NCI-H510A (cell line): ENCODE measurements at places on chromosomes 4 and X.

DNA sequence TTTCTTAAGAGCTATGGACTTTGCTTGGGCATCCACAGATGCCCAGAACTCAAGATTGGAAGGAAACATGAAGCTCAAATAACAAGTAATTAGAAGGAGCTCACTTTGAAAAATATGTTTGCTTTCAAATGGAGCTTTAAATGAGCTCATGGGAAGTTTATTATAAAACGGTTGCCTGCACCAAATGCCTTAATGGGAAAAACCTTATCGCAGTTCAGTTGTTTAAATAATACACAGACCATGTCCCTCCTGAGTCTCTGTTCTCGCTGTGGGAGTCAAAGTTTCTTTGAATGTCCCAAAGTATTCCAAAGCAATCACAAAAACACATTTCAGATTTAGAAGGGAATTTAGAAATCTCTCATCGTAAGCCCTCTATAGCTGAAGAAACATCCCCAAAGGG, 31.6 kb upstream of the STIM2 start:
- DNase-seq, result no peak

DNA sequence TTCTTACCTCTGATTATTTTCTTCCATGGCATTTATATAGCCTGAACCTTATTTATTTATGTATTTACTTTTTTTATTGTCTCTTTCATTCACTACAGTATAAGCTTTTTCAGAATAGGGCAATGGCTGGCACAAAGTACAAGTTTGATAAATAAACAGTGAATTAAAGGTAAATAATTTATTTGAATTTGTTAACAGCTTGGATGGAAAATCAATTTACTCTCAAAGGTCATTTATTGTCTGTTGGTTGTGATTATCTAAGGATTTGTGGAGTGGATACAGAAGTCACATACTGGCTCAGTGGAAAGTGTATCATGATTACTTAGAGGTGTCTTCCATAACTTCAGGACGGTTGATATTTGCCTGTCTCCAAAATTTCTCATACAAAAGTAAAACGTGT, 2472.9 kb downstream of the PCDH7 start:
- no peak for DNase-seq

- no peak for DNase-seq
Observed at GRCh38 chrX:139211568-139212182, 318.9 kb upstream of the F9 start.

- no peak for DNase-seq
Observed at GRCh38 chr4:41232406-41232805, 18.1 kb upstream of the APBB2 start.

DNA sequence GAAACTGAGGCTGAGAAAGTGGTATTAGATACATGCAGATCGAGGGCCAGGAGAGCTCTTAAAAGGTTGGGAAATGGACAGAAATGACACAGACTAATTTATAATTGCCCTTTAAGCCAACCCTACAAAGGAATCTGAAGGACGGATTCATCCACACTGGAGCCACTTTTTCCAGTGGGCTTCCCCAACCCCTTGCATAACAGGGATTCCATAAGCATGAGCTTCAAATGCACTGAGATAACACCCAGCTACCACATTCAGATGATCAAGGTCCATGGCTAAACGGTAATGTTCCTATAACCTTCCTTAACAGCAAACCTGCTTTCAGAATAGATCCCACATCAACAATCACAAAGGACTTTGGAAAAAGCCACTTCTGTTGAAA, 34.2 kb downstream of the PLAC1 start:
- DNase-seq, result no peak

DNA sequence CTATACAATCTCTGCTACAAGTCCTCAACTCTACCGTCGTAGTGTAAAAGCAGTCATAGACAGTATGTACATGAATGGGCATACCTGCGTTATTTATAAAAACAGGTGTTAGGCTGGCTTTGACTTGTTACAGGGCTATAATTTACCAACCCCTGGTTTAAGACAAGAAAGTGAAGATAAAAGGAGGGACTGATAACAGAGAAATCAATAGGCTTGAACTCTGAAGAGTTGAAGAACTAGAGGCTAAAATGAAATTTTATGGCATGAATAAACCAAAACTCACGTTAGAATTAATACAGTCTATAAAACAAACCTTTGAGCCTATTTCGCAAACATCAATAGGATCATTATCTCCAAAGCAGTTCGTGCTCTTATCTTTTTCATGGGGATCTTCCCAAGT, 36.2 kb downstream of the PPA2 start:
- no peak for DNase-seq

DNA sequence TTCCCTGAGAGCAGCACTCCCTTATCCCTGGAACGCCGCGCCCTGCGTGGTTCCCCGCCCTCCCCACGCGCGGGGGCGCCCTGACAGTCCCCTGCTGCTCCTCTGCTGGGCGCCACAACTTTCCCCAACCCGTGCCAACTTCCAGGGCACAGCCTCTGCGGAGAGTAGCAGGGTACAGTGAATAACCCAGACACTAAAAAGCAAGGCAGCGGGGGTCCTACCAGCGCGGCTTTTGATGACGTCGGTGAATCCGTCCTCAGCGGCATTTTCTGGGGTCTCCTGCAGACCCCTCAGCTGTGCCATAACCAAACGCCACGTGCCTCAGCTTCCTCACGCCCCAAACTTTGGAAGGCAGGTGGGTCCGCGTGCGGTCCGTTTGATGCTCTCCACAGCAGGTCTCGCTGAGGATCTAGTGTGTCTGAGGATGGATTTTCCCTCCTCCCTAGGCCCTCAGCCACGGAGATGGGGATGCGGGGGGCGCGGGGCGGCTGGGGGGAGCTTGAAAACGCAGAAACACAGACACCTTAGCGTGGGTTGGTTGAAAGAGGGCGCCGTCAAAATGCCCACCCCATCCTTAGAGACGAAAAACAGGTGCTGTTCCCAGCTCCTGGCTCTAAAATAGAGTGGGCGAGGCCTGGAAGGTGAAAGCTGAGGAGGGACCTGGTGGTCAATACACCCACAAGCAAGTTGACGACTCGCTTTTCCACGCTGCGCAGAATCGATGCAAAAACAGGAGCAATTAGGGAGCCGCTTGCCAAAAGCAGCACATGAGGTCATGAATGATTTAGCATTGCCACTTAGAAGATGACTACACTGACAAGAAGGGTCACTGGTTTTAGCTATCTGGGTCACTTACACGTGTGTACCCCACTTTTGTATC, 405.6 kb downstream of the FAM47A start:
- DNase-seq, result no peak

DNA sequence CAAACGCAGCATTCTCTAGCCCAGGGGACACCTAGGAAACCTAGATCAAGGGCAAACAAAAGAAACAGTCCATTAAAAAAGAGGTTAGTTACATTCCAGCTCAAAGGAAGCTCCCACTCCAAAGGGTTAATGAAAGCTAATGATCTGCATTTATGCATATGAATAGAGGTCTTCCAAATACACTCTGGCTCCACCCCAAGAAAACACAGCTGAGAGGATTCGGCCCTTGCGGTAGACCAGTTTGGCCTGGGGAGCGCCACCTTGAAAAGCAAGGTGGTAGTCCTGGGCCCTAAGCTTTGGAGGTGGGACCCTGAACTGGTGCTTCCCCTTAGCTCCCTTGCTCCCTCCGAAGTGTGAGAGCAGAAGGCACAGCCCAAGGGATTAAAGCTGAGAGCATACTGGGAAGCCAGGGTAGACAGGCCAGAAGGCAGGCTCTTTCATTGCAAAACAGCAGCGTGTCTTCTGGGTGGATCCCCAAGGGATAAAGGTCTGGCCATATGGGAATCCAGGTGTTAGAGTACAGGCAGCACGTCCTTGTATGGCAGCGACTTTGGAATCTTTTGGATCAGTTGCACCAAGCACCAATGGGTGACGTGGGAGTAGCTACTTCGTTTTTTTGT, 3.7 kb downstream of the GABRQ start:
- no peak for DNase-seq

GRCh38 chr4:94525993-94526728, 74.4 kb downstream of the PDLIM5 start:
- no peak for DNase-seq

- no peak for DNase-seq
Observed at GRCh38 chr4:2485956-2486355, 17.1 kb downstream of the RNF4 start.

- no peak for DNase-seq
Observed at GRCh38 chrX:74061879-74062278, 242.1 kb upstream of the ZCCHC13 start.

DNA sequence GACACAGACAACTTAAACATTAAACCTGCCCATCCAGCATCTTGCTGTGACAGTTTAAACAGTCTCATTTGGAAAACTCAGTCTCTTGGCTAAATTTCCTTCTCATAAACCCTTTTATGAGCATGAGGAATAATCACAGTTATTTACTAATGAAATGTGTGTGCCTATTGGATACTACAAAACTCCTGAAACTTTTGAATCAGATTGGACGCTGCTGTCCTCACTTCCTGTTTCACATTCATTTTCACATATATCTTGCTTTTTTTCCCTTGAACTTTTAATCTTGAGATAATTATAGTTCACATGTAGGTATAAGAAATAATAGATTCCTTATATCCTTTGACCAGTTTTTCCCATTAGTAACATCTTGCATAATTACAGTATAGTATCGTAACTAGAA, 111.7 kb downstream of the CDKL5 start:
- no peak for DNase-seq

DNA sequence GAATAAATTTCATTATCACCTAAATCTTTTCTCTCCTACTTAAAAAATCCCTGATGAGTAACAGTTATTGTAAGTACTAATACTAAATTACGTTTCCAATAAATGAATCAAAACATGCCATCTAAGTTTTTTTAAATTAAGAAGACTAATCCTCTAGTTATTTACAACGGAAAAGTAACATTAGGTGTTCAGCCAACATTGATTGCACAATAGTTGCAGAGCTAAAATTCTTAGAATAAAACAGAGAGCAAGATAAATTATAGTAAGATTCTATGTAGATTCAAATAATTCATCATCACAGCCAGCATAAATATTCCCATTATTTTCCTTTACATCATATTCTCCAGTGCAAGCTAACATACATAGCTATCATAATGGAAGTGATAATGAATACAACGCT, 139.2 kb downstream of the HDX start:
- no peak for DNase-seq

GRCh38 chr4:45550766-45551366, 573.0 kb downstream of the GABRG1 start:
- DNase-seq, result no peak

DNA sequence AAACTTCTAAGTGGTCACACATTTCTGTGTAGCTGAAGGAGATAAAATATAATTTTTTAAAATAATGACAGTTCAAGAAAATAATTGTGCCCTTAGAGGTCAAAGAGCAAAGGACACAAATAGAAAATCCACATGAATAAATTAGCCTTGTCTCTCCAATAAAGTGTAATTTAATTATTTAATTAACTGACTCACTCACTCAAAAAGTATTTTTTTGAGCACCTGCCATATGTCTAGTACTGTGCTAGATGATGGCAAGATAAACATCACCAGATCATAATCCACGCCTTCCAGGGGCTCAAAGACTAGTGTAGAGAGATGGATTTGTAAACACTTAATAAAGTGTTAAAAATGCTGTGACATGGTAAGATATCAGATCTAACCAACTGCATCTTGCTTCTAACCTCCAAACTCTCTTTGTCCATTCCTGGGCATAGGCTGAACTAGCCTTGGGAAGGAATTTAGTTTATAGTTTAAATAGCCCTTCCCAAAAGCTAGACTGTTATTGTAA, 112.5 kb downstream of the SCLT1 start:
- DNase-seq, result no peak

GRCh38 chr4:81429031-81429430, 42.7 kb downstream of the RASGEF1B start:
- no peak for DNase-seq

DNA sequence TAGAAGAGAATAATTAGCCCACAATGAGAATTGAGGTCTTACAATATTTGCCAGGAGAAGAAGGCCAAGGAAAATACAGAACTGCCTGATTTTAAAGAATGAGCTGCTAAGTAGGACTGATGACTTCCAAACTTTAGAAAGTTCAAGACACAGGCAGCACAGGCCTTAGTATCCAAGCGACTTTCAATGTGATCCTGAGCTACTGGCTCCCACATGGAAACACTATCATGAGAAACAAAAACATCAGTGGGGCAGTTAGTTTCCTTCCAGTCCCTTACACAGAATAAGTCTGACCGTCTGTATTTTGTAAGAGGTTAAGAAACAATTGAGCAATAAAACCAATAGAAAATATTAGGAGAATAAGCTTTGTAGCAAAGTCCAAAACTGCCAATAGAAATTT, 251.4 kb downstream of the COL25A1 start:
- DNase-seq, result no peak
